ENCODE measurements at places on chromosomes 4 and X.

- no peak for DNase-seq
Measured at GRCh38 chrX:124392794-124393193, 46.4 kb downstream of the SH2D1A start.

GRCh38 chrX:124413244-124413643 lies 66.9 kb downstream of the SH2D1A start:
- no peak for DNase-seq

GRCh38 chrX:12702509-12703091 lies 88.6 kb upstream of the PRPS2 start:
- no peak for DNase-seq

- DNase-seq = no peak
Measured at GRCh38 chrX:47047989-47048388, 30.3 kb upstream of the RGN start.

DNA sequence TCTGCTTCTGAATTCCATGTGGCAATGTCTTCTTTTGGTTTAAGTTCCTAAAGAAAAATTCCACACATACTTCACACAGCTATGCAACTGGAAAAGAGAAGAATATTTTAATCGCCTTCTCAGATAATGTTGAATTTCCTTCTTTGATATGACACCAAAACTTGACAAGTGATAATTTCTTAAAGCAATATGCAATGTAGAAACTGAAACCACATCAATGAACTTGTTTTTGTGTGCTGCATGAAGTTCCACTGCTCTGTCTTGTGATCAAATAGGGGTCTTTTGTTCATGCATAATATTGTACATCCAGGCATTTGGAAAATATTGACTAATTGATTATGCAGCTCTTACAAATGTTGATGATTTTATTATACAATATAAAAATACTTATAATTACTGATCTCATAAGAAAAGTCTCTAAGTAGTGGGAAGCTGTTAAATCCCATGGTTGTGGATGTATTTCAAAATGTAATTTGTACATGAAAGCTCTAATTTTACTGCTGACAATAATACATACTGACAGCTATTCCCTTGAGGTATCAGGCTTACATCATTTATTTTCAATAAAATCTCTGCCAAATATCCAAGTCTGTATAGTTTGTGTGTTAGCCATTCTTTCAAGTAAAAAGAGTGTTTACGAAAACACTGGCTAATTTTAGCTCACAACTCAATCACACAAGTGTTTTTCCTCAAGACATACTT lies 56.5 kb downstream of the AGA start:
- DNase-seq = no peak

DNA sequence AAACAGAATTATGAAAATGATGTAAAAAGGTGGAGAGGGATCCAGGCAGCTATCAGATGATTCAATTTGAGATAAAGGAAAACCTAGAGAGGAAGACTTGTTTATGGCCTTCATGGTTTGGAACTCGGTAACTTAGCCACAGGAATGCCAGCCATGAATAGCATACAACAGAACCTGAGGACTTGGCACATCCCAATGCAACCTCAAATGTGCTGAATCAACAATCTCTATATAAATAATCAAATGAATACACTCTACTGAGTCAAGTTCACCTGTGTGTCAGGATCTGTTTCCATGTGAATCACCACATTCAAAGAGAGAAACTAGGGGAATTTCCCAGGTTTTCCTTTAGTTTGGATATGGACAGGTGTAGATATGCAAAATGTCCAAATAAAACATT lies 86.9 kb downstream of the MBNL3 start:
- DNase-seq = no peak

DNA sequence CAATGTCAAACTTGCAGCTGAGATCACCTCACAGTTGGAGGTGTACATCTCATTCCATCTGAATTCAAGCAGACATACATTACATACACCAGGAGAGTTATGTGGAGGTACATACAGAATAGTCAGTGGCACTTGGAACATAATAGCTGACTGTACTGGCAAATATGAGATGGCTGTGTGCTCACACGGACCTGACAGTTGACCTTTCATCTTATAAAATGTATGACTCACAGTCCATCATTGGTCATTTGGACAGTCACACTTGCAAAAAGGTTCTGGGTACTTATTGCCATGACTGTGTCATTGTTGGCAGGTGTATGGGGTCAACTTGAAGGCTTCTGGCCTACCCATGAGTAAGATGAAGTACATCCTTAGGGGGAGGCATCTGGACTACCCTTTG lies 88.6 kb upstream of the WDR1 start:
- no peak for DNase-seq

GRCh38 chr4:79620617-79621016 lies 212.6 kb upstream of the GK2 start:
- no peak for DNase-seq

GRCh38 chr4:3145234-3145924 lies 70.9 kb downstream of the HTT start:
- DNase-seq = no peak

DNA sequence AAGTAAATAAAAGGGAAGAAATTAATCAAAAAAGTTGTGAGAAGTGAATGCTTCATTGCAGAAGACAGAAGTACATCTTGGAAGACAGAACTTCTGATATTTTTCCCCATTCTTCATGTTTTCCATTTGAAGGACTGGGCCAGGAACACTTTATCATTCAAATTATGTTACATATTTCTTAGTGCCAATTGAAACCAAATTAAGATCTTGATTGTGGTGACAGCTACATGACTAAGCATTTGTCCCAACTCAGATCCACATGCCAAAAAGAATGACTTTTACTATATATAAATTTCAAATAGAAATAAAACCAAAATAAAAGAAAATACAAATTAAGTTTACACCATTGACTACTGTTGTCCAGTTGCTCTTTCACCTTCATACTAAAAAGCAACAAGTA lies 14.0 kb upstream of the FGF5 start:
- no peak for DNase-seq

- no peak for DNase-seq
Measured at GRCh38 chrX:36683507-36683906, 324.7 kb upstream of the FAM47C start.
